Stimulated activated CD8-positive, alpha-beta memory T cell treated with anti-CD3 and anti-CD28 coated beads, Interleukin-7, amount 100 ng/mL, for 48 hours (primary cell): ENCODE measurements at places on chromosomes 13 and 19.

DNA sequence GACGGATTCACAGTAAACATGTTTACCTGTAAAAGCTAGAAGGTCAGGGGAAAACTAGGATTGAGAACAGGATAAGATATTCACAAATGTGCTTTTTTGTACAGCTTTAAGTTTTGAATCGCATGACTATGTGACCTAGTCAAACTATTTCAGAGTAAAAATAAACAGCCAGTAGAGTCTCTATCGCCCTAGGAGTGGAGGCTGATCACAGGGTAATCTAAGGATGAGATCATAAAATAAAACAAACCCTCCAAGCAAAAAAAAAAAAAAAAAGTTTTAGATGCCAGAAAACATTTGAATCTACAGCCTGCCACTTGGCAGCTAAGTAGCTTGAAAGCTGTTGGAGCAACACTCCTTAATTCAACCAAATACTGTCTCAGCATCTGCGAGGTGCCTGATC lies 26.8 kb downstream of the ZNF350 start:
- no peak for DNase-seq

DNA sequence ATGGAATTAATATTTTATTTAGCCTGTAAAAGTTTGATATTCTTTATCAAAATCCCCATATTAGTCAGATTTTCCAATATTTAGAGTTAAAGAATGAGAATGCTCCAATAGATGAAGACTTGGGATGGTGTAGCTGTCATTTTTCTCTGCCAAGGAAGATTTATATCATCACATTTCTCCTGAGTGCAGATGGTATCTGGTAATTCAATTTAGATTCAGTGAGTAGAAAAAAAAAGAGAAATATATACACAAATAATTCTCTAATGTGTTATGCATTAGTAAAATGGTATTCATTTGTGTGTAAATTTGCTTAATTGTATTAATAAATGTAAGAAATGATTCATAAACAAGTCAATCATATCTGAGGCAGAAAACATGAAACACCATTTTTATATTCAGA lies 1508.7 kb upstream of the PCDH20 start:
- DNase-seq = no peak

- no peak for DNase-seq
Measured at GRCh38 chr19:7941895-7942596, 1.4 kb downstream of the TIMM44 start.

GRCh38 chr13:74003374-74003773 lies 130.8 kb downstream of the KLF12 start:
- no peak for DNase-seq

DNA sequence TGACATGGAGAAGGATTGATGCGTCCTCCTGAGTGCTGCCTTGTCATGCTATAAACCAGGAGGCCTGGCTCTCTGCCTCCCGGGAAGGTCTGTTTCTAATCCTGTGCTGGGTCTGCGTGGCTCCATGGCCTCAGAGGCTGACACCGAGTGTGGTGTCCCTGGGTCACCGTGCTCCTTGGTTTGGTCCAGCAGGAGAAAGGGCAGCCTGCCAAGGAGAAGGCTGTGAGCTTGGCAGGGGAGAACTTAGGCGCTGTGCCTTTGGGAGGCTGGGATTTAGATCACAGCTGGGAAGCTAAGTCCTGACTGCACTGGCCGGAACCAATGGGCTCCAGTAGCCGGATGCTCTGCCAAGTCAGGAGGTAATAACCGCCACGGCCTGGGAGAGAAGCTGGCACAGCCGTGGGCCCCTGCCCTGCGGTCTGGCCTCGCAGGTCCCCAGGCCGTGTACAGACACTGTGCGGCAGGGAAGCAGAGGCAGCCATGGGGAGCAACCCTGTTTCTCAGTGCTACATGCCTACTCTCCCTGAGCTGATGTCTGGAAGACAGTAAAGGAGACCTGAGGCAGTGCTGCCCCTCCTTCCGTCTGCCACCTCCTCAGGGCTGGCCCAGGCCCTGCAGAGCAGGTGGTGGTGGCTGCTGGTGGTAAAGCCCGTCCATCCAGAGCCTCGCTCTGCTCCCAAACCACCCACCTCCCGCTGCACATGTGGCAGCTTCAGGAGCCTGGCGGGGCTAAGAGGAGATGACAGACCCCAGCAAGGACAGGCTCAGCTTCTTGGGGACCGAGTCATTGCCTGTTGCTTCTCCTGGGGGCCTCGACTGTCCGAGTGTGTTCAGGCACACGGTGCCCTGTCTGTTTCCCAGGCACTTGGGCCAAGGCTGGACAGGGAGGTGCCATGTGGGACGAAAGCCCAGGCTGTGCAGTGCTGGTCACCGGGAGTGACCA lies 44.9 kb downstream of the C13orf46 start:
- DNase-seq = no peak

- no peak for DNase-seq
Measured at GRCh38 chr13:104098421-104098820, 1032.2 kb upstream of the SLC10A2 start.

DNA sequence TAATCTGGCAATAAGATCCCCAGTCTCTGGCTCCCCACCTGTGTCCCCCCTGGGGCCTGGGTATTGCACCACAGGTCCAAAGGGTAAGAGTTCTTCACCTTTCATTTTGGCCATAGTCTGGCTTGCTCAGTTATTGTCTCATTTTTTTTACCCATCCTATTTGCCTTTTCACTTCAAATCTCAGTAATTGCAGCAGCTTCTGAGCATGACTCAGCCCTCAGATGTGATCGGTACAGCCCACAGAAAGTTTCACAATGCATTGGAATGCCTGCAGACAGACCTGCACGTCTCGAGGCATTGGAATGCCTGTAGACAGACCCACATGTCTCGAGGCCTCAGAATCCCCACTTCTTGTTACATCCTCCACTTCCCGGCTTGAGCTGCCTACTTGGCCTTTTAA lies 173.6 kb downstream of the NUFIP1 start:
- peak; percentile 6 for DNase-seq

DNA sequence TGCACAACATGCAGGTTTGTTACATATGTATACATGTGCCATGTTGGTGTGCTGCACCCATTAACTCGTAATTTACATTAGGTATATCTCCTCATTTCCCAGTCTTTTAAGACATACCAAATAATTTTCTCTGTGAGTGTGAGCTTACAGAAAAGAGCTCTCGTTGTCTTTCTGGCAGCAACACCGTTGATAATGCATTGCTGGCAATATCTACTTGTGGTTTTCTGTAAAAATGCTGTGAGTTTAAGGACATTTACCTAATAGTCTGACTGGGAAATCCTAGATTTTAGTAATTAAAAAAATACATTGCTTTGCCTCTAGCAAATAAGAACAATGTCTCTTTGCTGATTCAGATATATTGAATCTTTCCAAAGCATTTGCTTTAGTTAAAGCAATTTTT lies 8.4 kb downstream of the IGFL3 start:
- DNase-seq = no peak

DNA sequence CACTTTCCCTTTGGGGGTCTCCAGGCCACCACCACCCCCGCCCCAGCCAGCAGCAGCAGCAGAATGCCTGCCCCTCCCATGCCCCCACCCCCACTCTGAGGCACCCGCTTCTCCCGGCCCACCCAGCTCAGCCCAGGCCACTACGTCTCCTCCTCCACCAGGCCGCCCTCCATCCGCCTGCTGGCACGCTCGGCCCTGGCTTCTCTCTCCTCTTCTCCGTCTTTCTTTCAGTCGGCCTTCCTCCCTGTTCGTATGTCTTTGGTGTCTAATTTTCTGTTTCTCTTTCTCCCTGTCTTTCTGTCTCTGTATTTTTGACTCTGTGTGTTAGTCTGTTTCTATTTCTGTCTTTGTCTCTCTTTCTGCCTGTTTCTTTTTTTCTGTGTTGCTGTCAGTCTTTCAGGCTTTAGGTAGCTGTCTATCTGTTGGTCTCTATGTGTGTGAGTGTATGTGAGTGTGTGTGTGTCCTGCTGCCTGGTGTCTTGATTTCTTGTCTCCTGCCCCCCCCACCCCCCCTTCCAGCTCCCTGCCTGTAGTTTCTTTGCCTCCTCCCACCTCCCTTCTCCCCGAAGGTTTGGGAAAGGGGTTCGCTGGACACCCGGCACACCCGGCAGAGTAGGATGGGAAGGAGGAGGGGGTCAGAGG lies at the start of gene LGI4:
Gene LGI4 (minus strand): TSS at position 459 of the 642 bp plus-strand sequence. CDS start 379 bp downstream, at position 80.
- no peak for DNase-seq

DNA sequence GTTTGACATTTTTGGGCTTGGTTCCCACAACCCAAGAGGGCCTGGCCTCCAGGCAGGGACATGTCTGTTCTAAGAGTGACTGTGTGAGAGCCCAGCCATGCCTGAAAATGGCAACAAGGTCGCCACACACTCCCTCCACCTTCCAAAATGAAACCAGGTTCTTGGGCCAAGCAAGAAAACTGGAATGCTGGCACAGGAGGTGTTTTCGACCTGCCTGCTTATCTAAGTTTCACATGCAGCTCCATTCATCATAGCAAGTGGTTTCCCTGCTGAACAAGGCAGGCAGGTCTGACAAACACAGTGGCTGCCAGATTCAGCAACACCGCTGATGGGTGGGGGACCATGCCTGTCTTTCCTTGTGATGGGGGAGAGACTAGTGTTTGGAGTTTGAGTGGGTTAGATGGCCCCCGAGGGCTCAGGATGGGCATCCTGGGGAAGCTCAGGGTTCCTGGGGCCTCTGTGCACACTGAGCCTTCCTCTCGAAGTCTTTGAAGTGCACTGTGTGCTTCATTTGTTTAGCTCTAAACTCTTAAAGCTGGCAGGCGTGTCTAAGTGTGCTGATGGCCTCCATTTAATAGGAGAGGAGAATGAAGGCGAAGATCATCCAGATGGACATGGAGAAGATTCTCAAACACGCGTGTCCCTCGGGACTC lies 17.9 kb upstream of the GAS6 start:
- no peak for DNase-seq

DNA sequence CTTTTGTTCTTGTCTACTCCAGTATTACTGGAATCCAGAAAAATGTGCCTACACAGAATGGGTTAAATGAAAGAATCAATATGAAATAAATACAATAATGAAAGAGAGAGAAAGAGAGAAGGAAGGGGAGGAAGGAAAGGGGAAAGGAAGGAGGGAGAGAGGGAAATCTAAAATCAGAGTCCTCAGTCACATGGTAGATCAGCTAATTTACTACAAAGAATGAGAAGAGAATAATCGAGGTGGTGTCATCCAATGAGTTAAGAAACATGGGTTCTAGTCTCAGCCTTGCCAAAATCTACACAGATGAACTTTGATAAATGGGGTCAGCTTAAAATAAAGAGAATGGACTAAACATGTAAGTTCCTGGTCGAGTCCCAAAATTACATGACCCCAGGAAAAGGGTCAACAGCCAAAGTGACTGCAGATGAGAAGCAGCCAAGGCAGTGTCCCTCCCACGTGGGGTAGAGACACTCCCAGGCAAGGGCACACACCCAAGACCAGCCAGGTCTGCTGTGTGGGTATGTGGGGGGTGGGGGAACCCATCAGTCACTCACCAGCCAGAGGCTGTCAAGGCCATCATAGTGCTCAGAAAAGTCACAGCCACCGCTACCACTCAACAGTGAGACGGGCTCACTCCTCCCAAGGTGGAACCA lies 103.6 kb downstream of the STK24 start:
- DNase-seq = no peak

DNA sequence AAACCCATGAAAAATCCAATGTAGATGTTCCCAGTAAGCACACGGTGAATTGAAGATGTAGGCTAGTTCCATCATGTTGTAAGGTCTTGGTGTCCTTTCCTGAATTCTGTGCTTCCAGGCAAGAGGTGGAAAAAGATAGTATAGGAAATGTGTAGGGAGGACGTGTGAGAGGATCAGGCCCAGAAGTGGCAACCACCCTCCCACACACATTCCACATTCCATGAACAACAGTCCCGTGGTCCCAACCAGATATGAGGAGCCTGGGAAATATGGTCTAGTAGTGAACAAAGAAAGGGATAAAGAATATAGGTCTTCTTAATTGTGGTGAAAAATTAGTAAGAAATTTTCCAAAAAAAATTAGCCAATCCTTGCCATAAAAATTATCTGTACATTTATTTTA lies 1254.2 kb upstream of the SLC10A2 start:
- no peak for DNase-seq

DNA sequence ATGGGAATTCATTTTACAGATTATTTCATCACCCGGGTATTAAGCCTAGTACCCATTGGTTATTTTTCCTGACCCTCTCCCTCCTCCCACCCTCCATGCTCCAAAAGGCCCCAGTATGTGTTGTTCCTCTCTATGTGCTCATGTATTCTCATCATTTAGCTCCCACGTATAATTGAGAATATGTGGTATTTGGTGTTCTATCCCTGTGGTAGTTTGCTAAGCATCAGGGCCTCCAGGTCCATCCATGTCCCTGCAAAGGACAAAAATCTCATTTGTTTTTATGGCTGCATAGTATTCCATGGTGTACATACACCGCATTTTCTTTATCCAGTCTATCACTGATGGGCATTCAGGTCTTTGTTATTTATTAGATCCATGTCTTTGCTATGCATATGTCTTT lies 894.1 kb upstream of the MIR17HG start:
- no peak for DNase-seq

DNA sequence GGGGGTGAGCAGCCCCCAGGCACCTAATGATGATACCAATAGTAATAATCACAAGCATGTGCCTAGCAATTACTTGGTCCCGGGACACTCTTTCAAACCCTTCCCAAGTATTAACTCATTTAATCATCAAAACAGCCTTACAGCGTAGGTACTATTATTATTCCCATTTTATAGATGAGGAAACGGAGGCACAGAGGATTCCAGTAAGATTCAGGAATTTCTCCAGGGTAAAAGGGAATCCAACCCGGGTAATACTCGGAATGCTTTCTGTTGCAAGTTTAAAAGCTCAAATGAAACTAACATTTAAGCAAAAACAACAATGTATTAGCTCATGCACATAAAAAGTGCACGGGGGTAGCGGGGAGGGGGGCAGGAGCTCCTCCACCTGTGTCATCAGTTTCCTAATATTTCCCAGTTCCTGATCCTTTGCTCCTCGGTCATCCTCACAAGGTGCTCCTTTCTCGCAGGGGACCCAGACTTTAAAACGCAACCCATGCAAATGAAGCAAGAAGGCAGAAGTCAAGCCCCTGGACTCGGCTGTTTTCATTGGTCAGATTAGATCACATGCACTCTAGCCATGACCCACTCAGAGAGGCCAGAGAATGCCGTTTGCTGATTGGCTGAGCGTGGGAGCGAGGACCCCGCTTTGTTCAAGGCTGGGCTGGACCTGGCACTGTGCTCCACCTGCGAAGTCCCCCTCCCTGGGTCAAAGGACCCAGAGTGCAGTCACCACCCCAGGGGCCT lies 38.3 kb upstream of the C19orf12 start:
- no peak for DNase-seq

DNA sequence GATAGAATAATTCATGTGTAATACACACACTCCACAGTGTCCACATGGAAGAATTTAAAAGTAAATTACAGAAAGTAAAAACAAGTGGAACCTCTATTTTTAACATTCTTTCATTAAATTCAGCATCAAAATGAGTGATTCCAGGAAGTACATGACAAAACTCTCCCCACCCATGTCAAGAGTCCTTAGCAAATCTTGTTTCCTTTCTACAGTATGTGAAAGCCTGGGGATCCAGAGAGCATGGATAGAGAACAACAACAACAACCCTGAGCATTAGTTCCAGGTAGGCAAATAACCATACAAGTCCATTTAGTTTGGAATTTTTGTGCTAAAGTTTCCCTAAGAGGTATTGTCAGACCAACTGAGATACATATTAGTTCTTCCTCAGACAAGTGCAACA lies 267.9 kb downstream of the ENOX1 start:
- DNase-seq = no peak

GRCh38 chr13:25529425-25529824 lies 157.7 kb downstream of the ATP8A2 start:
- no peak for DNase-seq

- DNase-seq = no peak
Measured at GRCh38 chr13:60679928-60680694, 283.1 kb downstream of the TDRD3 start.

GRCh38 chr13:99657848-99658260 lies 156.6 kb downstream of the TM9SF2 start:
- no peak for DNase-seq
